ENCODE measurements at places on chromosomes 1 and 21. TPM values are rescaled to one million over a fixed set of nuclear protein-coding genes. Genes with fewer than 3 reads are reported as not detected.

Gene SMPDL3B
- 7.8 TPM for total RNA-seq

Gene RPL11
- total RNA-seq, result 893 TPM

Gene NFASC
- 24.3 TPM for total RNA-seq

Gene TRAPPC10
- 44.8 TPM for total RNA-seq

Gene ALX3
- total RNA-seq, result not detected

Gene RYR2
- 1.9 TPM for total RNA-seq

Gene AK5
- 3.6 TPM for total RNA-seq

Gene FAM151A
- total RNA-seq, result 9.3 TPM

Gene SGIP1
- 11.7 TPM for total RNA-seq

Gene CLCA4
- not detected for total RNA-seq

Gene DNASE2B
- not detected for total RNA-seq

Gene UMODL1
- total RNA-seq, result not detected

Gene PDZK1IP1
- 28.4 TPM for total RNA-seq

Gene EXTL1
- 2.1 TPM for total RNA-seq

Gene GBP1
- 43.0 TPM for total RNA-seq

Gene KLHL21
- 37.8 TPM for total RNA-seq

Gene VANGL2
- total RNA-seq, result 15.5 TPM

Gene BGLAP
- 2.1 TPM for total RNA-seq

Gene AGO4
- total RNA-seq, result 30.5 TPM

Gene HSD3B1
- not detected for total RNA-seq

Gene MAP3K6
- 12.1 TPM for total RNA-seq

Gene AZIN2
- 15.0 TPM for total RNA-seq

Gene KLF18
- total RNA-seq, result not detected

Gene OR2T11
- total RNA-seq, result 0.06 TPM

Gene GPR157
- 2.9 TPM for total RNA-seq

Gene MIXL1
- not detected for total RNA-seq
